ENCODE measurements at places on chromosomes 3 and 15.

DNA sequence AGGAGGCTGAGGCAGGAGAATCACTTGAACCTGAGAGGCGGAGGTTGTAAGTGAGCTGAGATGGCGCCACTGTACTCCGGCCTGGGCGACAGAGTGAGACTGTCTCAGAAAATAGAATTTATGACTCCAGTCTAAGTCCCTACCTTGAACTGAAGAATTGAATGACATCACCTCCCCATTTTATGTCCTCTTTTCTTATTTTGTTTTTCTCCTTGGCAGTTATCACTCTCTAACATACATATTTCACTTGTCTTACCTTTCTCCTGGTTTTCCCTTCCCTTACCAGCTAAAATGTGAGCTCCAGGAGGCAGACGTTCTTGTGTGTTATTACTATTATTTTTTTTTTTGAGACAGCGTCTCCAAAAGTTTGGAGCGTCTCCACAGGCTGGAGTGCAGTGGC lies 7.6 kb downstream of the TATDN2 start:
- DNase-seq, result no peak

DNA sequence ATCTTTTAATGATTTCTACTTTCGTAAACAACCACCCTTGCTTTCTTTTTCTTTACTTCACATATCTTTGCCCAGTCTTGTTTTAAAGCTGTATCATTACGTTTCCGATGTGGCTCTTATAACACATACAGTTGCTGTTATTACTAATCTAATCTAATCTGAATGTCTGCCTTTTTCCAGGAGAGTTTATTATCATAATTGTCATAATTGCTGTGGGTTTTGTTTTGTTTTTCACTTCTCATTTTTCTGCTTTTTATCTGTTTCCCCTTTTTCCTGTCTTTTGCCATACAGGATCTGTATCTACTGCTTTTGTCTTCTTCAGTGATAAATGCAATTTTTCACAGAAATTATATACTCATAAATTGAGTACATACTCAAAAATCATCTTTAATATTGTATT lies 24.9 kb downstream of the HACL1 start:
- no peak for DNase-seq

GRCh38 chr3:65402597-65402996 lies 636.1 kb downstream of the MAGI1 start:
- no peak for DNase-seq

DNA sequence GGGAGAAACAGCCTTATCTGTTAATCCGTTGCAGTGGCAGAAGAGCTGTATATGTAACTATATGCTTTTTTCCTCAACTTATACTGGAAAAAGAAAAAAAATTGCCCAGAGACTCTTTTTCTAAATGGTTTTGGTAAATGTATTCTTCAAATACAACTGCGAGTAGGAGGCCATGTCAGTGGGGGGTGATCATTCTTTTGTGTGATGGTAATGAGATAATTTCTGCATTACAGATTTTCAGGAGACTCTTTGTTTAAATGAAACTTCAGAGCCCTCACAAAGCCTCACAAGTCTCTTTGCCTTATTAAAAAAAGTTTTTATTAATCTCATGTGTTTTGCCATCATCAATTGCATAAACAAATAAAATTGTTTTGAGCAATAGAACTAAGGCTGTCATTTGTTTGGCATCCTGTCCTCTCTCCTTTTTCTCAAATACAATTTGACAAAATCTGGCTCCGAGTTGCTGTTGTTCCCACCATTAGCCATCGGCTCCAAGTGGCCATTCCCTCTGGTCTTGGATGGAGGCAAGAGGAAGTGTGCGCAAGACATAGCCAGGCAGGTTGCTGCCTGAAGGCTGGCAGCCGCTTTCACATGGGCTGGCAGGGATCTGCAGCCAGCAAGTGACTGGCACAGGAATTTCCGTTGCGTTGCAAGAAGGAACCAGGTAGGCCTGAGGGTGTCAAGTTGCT lies 116.7 kb downstream of the FNDC3B start:
- no peak for DNase-seq

DNA sequence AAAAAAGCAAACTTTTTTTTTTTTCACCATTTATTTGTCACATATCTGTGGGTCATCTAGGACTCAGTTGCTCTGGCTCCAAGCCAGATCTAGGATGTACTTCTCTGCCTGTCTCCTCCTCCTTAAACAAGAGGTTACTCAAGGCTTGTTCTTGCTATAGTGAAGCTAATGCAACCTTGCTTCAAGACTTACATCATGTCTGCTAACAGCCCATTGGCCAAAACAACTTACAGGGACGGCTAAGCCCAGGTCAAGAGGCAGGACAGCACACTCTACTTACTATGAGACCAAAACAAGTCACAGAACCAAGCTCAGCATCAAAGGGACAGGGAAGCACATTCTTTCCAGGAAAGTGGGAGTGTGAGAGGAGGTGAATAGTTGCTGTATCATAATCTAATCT lies 123.8 kb upstream of the BNIP2 start:
- DNase-seq, result no peak

- no peak for DNase-seq
Measured at GRCh38 chr3:126326629-126327028, 30.6 kb downstream of the KLF15 start.

GRCh38 chr15:96079882-96080281 lies 250.6 kb upstream of the NR2F2 start:
- DNase-seq, result no peak

- peak; percentile 5 for DNase-seq
Measured at GRCh38 chr15:66387163-66388042, 691 bp downstream of the MAP2K1 start.

GRCh38 chr15:41932101-41932500 lies 38.2 kb upstream of the SPTBN5 start:
- DNase-seq, result no peak

DNA sequence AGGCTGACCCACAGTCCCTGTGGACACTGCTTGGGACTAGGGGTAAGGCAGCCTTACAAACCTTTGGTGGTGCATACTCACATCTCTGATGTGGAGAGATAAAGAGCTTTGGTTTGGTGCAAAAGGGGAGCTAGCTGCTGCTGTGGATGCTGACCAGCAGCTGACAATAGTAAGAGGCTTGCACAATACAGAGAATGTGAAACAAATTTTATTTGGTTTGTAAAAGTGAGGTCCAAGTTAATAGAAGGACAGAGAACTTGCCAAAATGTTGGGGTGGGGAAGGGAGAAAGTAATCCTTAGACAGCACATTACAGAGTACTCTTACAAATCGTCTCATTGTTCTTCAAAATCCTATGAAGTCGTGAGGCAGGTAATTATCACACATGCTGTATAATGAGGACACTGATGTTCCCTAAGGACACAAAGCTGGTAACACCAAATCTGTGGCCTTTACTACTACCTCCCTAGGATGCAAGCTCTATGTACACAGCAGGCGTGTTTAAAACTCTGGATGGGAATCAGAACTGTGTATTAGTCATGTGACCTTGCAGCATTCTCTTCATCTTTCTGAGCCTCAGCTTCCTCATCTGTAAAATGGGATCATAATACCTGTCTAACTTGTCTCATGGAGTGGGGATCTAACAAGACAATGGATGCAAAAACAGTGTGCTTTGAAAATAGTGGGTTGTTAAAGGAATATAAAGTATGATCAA lies 21.6 kb downstream of the ARHGAP31 start:
- DNase-seq, result no peak

DNA sequence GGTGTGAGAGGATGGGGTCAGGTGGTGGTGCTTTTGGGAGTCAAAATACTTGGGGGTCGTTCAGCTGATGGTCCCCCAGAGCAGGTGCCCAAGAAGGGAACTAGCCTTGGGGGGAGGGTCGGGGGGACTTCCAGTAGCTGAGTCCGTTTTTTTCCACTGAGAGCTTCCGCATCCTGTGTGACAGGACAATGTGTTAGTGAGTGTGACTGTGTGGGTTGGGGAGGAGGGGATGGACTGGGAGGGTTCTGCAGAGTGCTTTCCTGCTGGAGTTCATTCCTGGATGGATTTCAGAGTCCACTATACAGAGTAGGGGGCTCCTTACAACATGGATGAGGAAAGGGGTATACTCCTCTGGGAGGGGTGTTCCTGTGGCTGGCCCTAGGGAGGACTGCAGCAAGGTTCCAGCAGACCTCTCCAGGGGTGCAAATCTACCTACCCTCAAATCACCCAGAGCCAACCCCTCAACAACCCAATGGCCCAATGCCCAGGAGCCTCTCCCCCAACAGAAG lies 601 bp upstream of the HYAL2 start:
- no peak for DNase-seq

DNA sequence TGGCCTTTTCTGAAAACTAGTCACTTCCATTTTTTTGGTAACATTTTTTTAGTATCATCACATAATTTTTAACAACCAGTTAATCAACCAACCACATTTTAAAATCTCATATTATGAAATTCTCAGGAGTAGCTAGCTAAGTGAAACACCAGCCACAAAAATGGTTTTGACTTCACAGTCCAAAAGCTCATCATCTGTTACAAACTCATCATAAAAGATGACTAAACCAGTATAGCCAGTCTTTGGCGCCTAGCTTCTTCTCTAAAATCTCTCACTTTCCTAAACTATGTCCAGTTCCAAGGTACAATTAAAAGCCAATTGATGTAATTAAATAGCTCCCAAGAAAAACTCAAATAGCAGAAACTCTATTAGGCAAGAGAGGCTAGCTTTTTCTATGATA lies 88.2 kb upstream of the ZNF385D start:
- DNase-seq, result no peak

DNA sequence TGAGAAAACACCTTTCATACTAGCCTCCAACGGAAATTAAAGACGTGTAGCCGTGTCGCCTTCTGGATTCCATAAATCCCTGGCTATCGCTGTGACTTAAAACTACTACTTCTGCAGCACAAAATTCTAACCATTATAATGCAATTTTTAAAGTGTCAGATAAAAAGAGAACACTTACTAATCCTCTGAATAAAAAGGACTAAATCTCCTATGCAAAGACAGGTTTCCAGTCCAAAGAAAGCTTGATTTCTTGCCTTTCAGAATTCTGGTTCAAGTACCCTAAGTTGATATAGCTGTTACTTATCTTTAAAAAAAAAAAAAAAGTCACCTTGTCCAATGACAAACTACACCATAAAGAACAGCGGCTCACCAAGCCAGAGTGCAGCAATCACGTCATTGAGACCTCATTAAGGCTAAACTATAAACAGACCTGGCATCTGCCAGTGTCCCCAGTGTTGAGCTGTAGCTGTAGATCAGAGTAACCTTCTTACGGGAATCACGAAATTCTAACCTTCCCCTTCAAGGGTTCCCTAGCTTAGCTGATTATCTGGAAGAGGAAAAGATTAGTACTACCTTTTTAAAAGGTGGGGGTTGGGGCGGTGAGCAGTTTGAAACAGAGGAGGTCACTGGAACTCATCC lies 2.2 kb downstream of the ABCC5 start:
- no peak for DNase-seq

- no peak for DNase-seq
Measured at GRCh38 chr15:81418891-81419290, 44.9 kb upstream of the TMC3 start.

DNA sequence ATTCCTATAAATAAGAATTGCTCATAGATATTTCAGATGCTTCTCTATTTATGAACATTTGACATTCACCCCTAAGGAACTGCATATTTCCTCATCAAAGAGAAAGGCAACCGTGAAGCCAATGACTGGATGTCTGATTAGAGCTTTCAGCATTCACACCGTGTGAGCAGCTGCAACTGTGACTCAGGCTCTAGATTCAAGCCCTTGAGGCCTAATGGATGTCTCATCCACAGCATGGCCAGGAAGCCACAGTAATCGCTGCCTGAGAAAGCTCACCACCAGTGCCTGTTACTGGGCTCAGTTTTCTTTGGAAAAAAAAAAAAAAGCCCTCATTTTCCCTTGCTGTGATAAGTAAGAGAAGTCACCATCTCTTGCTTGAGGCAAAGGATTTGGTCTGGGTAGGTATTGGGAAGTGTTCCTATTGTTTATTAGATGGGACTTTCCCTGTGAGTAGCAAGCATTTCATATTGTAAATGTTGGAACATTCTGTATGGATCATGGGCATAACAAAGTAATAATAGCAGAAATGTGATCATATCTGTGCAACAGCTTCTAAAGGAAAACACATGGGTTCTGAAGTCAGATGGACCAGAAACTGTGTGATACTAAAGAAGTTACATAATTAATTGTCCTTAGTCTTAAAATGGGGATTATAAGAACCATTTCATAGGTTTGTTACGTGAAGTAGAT lies 783.7 kb downstream of the AGBL1 start:
- no peak for DNase-seq

GRCh38 chr3:85780806-85781205 lies 822.0 kb downstream of the CADM2 start:
- no peak for DNase-seq

DNA sequence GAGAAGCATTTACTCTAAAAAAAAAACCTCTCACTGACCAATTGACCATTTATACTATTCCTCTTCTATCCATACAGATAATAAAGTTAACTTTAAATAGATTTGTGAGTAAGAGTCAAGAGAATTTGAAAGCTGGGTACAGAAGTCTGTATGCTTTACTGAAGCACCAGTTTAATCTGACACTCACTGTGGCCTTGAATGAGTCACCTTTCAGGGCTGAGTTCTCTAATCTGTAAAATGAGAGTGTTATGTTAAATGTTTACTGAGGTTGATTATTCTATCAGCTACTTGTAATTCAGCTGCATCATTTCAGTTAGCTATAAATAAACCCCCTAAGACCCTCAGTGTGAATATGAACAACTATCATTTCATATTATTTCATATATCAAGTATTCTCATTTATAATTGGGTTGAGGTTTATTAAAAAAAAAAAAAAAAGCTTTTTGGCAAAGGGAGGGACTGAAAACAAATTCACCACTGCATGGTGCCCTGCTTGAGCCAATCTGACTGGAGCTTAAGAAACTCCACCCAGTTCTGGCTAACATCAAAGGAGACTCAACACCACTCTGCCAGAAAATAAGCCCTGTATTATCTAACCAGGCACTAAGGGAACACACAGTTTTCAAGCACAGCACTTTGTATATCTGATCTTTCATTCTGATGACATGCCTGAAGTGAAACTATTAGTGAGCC lies 2.8 kb downstream of the MAP4 start:
- no peak for DNase-seq

DNA sequence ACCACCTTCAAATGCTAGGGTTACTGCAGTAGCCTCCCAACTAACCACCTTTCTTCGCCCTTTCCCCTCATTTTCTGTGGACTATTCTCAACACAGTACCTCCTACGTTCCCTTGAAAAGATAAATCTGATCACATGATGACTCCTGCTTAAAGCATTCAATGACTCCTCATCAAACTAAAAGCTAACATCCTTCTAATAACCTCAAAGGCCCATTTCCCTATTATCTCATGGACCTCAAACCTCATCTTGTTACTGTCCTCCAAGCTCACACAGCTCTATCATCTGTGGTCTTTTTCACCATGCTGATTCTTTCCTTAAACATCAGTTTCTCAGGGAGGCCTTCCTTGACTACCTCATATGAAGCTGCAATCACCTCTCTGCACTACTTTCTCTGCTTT lies 29.6 kb downstream of the GADL1 start:
- no peak for DNase-seq

- no peak for DNase-seq
Measured at GRCh38 chr3:5110337-5110736, 11.8 kb upstream of the ARL8B start.

- no peak for DNase-seq
Measured at GRCh38 chr15:26941489-26941888, 29.5 kb upstream of the GABRG3 start.

GRCh38 chr15:48433226-48433886 lies 102.1 kb downstream of the DUT start:
- no peak for DNase-seq

- DNase-seq, result no peak
Measured at GRCh38 chr15:59251001-59251845, 44.6 kb downstream of the LDHAL6B start.

GRCh38 chr3:98013411-98014267 lies 21.5 kb downstream of the GABRR3 start:
- DNase-seq, result no peak

Data from NCI-H748 treated with DMSO at 0.1 percent for 48 hours (cell line).